Caudate nucleus (tissue), 63 donors: ENCODE measurements at places on chromosomes 3 and 15.

DNA sequence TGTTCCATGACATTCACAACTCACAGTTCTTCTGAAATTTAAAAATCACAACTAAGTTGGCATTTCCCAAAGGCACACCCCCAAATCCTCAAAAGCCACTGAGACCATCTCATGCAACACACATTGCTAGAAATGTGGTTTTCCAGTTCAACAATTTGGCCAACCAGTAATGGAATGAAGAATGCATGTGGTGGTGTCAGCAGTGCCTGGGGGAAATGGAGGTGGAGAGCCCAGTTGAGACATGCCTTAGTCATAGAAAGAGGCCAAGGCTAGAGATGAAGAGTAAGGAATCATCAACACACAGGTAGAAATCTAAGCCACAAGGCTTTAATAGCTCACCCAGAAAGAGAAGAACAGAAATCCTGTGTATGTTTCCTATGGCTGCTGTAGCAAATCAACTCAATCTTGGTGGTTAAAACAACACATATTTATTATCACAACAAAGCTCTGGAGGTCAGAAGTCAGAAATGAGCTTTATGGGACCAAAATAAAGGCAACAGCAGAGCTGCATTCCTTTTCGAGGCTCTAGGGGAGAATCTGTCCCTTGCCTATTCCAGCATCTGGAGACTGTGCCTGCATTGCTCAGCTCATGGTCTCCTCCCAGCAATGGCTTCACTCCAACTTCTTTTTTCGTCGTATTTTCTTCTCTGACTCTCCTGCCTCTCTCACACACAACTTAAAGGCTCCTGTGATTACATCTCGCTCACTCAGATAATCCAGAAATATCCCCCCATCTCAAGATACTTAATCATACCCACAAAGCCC is 54.0 kb downstream of the SNTN start:
- no peak for DNase-seq

DNA sequence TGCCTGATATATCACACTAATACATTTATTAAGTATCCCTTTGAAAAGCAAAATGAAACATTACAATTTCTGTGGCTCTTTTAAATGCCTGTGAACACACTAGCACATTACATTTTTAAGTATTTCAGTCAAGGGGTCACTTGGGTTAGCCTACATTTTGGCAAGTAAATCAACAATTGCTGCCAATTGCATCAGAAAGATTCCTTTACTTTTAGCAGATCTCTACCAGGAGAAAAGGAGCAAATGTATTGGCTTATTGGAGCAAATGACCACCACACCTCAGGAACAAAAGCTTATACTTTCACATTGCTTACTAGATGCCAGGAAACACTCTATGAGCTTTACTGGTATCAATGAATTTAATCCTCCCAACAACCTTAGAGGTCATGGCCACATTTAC is 947.1 kb downstream of the FHIT start:
- no peak for DNase-seq

DNA sequence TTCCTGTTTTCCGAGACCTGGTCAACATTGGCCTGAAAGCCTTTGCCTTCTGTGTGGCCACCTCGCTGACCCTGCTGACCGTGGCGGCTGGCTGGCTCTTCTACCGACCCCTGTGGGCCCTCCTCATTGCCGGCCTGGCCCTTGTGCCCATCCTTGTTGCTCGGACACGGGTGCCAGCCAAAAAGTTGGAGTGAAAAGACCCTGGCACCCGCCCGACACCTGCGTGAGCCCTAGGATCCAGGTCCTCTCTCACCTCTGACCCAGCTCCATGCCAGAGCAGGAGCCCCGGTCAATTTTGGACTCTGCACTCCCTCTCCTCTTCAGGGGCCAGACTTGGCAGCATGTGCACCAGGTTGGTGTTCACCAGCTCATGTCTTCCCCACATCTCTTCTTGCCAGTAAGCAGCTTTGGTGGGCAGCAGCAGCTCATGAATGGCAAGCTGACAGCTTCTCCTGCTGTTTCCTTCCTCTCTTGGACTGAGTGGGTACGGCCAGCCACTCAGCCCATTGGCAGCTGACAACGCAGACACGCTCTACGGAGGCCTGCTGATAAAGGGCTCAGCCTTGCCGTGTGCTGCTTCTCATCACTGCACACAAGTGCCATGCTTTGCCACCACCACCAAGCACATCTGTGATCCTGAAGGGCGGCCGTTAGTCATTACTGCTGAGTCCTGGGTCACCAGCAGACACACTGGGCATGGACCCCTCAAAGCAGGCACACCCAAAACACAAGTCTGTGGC is 16.9 kb downstream of the TMEM43 start:
- no peak for DNase-seq

- no peak for DNase-seq
These were observed 235.1 kb upstream of the GAP43 start for GRCh38 chr3:115388166-115388565.

GRCh38 chr3:152638214-152638613 is 196.7 kb upstream of the P2RY1 start:
- DNase-seq, result no peak

GRCh38 chr3:61158667-61159066 is 92.6 kb downstream of the FHIT start:
- no peak for DNase-seq

DNA sequence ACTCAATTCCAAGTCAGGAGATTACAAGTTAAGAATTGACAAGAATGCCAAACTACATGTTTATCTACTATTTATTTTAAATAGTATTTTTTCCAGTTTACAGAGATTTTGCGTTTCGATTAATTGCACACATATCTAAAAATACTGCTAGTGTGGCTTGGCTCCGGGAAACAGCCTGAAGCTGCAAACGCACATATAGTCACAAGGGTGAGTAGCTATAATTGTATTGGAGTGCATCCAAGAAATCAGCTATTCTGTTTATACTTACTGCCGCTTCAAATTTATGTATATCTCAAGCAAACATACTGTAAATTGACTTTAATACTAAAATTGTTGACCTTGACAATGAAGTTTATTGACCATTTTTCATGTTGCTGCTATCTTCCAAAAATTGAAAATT is 77.0 kb upstream of the PLSCR5 start:
- no peak for DNase-seq

DNA sequence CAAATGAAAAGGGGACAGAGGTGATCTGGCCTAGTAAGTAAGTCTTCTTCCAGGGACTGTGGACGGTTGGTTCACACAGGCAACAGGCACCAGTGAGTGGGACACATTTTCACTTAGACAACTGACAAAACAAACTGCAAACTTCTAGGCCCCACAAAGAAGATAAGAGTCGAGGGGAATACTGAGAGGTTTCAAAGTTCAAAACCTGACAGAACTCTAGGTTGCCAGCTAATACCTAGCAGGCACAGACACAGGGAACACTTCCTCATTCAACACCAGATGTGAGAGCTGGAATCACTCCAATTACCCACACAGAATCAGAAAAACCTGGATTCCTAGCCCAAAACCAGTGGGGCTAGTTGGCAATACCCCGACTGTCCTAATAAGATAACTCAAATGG is 621.7 kb downstream of the ZPLD1 start:
- no peak for DNase-seq

DNA sequence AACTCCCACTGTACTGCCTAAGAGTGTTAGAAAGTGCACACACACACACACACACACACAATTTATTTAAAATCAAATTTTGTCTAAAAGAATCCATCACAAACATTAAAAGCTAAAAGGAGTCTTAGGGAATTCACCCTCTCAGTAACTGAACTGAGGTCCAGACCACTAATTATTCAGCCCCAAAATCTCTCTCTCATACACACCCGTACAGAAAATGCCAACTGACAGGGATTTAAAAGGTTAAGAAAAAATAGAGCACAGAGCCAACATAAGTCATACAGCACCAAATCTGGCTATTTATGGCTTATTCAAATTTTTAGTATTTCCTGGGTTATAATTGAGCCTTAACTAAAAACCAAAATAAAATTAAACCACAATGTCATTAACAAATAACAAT is 20.7 kb downstream of the GBE1 start:
- no peak for DNase-seq

DNA sequence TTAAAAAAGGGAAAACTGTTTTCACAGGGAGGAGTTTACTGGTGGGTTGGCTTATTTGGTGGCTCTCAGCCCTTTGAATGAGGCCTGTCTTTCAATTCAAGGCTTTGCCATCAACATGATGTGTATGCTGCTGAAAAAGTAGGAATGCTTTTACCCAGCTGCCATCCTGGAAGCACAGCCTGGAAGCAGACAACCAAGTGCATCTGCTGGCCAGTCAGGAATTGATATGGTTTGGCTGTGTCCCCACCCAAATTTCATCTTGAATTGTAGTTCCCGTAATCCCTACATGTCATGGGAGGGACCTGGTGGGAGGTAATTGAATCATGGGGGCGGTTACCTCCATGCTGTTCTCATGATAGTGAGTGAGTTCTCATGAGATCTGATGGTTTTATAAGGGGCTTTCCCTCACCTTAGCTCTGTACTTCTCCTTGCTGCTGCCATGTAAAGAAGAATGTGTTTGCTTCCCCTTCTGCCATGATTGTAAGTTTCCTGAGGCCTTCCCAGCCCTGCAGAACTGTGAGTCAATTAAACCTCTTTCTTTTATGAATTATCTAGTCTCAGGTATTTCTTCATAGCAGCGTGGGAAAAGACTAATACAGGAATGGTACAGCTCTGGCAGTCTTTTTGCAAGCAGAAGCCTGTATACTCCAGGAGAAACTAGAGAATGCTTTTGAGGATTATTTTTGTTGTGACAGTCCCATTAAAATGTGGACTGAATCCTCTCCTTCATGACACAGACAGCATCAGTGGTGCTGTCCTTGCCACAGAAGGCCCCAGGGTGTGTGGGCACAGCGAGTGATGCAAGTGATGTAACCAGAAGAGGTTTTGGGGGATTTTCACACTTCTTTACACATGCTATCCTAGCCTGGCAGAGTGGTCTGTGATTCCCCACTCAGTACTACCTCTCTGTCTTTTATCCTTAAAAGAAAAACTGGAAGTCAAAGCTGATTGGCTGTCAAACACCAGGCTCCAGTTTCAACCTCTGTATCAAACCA is 20.0 kb downstream of the PLCL2 start:
- no peak for DNase-seq
